ENCODE measurements at places on chromosomes 4 and X. TPM values are rescaled to one million over a fixed set of nuclear protein-coding genes. Genes with fewer than 3 reads are reported as not detected.

- peaks cover 5% of the 10 kb centered on the region for H3K27me3 ChIP-seq
- H3K4me1 ChIP-seq, result peaks cover 4% of the 10 kb centered on the region
- no peak for DNase-seq
- H3K36me3 ChIP-seq, result no peaks in the 10 kb centered on the region
These were observed 61.5 kb upstream of the FAM241A start for GRCh38 chr4:112083587-112084347.

The TEC gene
- 0.35 TPM for total RNA-seq

- DNase-seq, result no peak
- peaks cover 11% of the 10 kb centered on the region for H3K4me1 ChIP-seq
- no peak overlapping the region for H3K4me3 ChIP-seq
- no peak overlapping the region for H3K27ac ChIP-seq
These were observed 255.8 kb downstream of the COL25A1 start for GRCh38 chr4:109046471-109047201.

DNA sequence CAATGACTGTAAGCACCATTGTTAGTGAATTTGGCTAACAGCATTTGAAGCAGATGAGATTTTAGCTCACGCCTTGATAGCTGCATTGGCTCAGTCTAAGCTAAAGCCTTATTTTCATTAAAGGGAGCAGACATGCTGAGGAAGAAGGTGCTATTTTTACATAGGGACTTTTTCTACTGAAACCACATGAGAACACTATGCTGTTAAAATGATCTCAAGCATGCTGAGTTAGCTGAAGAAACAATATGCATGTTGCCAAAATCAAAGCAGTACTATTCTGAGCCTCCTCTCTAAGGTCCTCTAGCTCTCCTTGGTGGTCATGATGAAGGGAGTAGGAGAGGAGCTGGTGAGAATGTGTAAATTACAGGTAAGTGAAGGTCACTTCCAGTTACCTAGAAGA, 134.4 kb upstream of the JADE1 start:
- peaks cover 10% of the 10 kb centered on the region for H3K4me1 ChIP-seq
- no peaks in the 10 kb centered on the region for H3K36me3 ChIP-seq
- H3K27me3 ChIP-seq, result no peaks in the 10 kb centered on the region
- no peak for DNase-seq
- no peak overlapping the region for H3K27ac ChIP-seq
- H3K4me3 ChIP-seq, result no peak overlapping the region

The GAGE12D gene
- total RNA-seq, result not detected

GRCh38 chrX:111955901-111956300, 79.9 kb downstream of the TRPC5OS start:
- H3K27me3 ChIP-seq, result no peaks in the 10 kb centered on the region
- H3K4me1 ChIP-seq, result no peaks in the 10 kb centered on the region
- no peak overlapping the region for H3K4me3 ChIP-seq
- no peak for DNase-seq

- no peaks in the 10 kb centered on the region for H3K36me3 ChIP-seq
- H3K27me3 ChIP-seq, result no peaks in the 10 kb centered on the region
- H3K4me3 ChIP-seq, result no peak overlapping the region
- no peak overlapping the region for H3K27ac ChIP-seq
- H3K4me1 ChIP-seq, result no peaks in the 10 kb centered on the region
These were observed 137.8 kb downstream of the FBXW7 start for GRCh38 chr4:152398060-152398459.

The ANKRD37 gene
- total RNA-seq, result 8.6 TPM

DNA sequence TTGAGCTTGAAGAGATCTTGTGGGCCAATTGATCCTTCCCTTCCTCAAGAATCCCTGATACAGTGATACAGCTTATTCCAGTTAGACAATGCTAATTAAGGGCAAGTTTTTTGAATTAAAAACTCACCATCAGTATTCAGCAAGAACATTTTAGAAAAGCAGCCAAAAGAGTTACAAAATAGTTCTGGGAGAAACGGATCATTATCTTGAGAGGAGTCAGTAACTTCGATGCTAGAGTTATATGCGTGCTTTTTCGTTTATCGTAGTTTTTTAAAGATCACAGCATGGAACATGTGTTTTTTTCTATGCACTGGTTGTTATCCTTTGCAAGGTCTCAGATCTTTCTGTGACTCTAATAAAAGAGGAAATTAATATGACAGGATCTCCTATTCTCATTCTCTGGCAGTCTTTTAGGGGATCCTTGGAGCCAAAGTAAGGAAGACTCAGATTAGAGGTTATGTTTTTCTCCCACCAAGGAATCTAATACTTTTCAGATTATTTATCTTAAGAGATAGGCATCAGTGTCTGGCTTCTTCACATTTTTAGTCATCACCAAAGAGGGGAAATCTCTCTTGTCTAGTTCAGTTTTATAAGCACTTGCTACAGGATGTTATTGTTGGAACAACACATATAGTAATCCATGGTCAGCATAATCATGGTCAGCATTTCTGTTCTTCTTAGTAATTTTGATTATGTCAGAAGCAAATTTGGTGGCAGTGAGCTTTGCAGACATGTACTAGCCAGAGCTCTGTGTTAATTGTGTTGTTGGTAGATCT, 109.7 kb downstream of the PDLIM5 start:
- H3K4me3 ChIP-seq, result no peak overlapping the region
- no peaks in the 10 kb centered on the region for H3K27me3 ChIP-seq
- H3K4me1 ChIP-seq, result peaks cover 78% of the 10 kb centered on the region
- DNase-seq, result no peak
